ENCODE measurements at places on chromosomes 13 and 19.

DNA sequence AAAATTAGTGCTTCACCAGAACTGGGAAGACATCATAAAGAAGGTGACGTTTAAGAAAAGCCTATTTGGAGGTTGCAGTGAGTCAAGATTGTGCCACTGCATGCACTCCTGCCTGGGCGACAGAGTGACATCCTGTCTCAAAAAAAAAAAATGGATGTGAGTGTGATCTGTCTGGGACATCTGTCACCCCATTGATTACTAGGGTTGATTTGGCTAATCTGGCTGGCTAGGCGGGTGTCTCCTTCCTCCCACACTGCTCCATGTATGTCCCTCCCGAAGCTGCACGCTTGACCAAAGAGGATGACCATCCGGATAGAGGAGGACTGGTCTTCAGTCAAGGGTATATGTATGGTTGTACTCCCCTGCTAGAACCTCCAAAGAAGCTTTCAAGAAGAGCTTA lies 2.6 kb downstream of the GTF2F2 start:
- no peak for DNase-seq

DNA sequence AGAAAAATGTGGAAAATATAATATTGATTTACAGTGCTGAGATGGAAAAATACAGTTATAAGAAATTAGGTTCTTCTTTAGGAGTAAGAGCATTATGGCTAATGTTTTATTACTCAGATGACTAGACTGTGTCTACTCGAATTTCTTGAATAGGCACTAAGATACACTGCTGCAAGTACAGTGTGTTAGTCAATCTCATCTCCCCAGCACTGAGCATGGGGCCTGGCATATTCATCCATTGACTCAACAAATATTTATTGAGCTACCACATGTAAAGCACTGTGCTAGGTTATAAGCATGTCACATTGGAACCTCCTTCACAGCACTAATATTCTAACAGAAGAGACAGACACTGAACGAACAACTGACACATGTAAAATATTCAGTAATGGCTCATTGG lies 242.5 kb upstream of the GPC6 start:
- DNase-seq: no peak

GRCh38 chr13:61183670-61184069 lies 232.0 kb downstream of the PCDH20 start:
- DNase-seq: no peak

DNA sequence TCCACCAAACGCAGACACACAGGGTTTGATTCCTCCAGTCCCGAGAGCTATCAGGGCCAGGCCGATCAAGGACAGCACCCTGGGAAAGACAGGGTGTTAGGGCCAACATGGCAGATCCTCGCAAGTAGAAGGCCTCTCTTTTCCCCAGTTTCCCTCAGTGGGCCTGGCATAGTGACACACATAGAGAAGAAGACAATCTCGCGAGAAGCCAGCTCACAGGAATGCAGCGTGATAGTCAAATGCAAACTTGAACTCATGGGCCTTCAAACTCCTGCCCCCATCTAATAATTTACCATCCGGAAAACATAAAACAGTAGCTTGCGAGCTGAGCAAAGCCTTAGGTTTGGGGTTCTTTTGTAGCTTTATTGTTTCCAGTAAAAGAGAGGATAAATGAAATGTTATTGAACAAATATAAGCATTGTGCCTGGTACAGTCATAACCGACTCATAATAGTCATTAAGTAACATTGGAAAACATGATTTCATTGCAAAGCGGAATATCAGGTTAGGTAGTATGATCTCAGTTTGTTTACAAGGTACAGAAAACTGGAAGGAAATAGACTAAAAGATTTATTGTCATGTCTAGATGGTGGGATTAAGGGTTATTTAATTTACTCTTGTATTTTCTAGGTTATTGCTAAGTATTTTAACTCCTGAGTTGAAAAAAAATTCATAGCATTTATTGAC lies 30.5 kb downstream of the SLC15A1 start:
- DNase-seq: no peak

DNA sequence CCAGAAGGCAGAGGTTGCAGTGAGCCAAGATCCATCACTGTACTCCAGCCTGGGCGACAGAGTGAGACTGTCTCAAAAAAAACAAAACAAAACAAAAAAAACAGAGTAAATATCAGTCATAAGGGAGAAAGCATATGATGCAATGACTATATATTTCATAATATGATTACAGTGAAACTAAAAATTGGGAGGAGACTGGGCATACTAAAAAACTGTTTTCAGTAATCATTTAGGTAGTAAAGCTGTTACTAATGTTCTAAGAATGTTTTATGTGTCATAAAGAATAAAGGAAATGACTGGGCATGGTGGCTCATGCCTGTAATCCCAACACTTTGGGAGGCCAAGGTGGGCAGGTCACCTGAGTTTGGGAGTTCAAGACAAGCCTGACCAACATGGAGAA lies 15.9 kb downstream of the ZNF573 start:
- no peak for DNase-seq

GRCh38 chr19:15298847-15299567 lies 33.3 kb downstream of the BRD4 start:
- no peak for DNase-seq

GRCh38 chr13:33642374-33643065 lies 175.4 kb upstream of the RFC3 start:
- no peak for DNase-seq

DNA sequence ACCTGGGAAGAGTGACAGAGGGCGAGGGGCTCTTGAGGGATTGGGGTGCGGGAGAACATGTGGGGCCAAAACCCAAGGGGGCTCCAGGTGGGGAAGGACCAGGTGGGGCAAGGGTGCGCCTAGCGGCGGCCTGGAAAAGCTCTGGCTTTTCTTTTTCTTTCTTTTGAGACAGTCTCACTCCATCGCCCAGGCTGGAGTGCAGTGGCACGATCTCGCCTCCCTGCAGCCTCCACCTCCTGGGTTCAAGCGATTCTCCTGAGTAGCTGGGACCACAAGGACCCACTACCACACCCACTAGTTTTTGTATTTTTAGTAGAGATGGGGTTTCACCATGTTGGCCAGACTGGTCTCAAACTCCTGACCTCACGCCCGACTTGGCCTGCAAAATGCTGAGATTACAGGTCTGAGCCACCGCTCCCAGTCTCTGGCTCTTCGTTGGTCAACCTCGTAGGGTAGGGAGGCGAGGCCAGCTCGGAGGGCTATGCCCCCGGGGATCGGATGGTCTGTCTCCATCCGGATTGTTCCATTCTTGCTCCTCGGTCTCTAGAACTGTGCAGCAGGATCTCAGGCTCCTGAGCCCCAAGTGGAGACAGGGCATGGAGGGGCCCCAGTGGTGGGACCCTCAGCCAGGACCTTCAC lies 3.7 kb downstream of the GADD45B start:
- DNase-seq: no peak

Measured in cortex of kidney (tissue), 1 donor.